ENCODE measurements at places on chromosomes 7 and 10.

DNA sequence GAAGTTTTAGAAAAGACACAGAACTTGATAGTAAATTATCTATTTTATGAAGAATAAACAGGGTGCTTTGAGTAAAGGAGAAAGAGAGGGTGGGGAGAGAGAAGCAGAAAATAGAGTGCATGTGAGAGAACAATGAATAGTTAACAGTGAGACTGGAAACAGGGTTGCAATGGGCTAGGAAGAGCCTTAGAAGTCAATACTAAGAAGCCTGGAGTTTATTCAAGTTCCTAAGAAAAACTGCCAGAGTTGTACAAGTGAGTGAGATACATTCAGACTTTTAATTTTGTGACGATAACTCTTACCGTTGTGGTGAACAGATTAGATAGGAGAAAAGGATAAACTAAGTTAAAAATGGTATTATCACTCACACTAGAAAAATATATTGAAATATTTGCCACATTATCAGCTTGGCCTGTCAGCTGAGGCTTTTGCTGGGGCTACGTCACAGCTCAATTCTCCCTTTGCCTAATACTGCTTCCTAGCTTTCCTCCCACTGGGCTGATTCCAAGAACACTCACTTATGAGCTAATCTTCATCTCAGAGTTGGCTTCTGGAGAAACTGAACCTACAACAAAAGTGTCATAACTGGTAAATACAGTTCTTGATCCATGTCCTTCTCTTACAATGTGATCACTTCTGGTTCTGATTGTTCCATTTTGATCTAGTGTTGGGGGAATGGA lies 92.7 kb downstream of the SEMA3D start:
- DNase-seq: no peak

DNA sequence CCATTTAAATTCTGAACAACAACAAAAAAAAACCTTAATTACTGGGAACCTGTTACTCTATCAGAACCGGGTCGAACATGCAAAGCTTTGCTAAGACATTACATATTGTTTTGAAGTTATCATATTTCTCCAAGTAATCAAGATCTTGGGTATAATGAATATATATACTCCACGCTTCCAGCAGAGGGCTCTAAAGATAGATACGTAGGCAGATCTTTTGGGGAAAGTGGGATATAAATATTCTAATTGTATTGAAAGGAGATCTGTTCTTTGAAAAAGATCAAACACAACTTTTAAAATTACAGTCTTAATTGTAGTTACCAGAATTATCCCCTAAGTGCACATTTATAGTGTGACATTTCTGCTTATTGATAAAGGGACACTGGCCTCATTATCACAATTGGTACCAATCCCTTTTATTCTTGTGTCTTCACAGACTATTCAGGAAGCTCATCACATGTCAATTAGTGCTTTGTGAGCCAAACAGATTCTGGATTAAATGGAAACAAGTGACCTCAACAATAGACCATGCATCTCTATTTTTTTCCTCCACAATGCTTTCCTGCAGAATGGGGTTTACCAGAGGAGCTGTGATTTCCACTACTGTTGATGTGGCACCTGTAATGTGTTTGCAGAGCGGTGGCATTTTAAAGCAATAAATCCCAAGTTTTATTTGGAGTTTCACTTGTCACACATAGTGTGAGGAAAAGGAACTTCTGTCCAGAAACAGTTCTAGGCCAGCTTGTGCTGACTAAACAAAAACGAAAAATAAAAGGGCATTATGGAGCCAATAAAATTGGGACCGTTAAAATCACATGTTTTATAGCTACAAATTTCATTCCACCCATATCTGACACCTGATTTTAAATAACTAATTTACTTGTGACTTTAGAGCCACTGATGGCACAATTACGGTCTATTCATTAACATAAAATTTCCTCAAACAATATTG lies 122.4 kb downstream of the CTTNBP2 start:
- DNase-seq: no peak

GRCh38 chr7:37540917-37541316 lies 92.3 kb upstream of the ELMO1 start:
- no peak for DNase-seq

DNA sequence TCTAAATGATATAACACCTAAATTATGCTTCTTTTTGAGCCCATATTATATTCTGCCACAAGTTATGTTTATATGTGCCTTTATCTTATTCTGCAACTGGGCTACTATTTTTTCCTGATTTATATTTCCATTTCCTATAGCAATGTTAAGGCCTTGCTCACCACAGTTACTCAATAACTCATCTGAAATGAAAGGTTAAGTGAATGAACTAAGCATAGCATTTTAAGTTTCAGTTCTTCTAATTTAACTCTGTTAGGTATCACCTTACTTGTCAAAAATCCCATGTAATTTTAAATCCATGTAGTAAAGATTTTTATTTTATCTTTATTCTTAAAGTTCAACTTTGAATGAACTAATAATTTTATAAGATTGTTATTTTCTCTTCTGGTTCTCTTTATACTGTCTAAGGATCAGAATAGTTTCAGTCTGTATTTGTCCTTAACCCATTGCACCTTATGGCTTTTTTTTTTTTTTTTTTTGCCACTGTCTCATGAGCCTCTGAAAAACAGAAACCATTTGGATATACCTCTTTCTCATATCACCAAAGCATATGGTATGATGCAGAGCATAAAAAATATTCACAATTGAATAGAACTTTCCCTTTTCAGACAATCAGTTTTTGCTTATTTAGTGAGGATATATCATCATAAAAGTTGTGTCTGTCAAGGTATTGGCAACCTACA lies 301.8 kb upstream of the ZWINT start:
- no peak for DNase-seq

- peak; percentile 65 for DNase-seq
These were observed 123.4 kb upstream of the ZNF746 start for GRCh38 chr7:149620961-149621360.

DNA sequence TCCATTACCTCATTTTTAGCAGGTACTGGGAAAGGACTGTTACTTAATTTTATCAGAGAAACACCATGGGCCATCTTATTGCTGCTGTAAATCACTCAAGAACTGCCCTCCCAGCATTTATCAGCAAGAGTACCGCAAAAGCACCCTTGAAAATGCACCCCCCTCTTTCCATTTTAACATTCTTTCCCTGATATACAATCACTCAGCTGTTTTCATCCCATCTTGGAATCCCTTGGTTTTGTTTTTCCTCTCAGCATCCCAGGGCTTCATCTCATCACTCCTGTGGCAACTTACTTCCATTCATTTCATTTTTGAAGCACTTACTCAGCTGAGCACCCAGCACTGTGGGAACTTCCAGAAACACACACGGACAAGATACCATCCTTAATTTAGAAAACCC lies 36.5 kb downstream of the RAPGEF5 start:
- no peak for DNase-seq

GRCh38 chr10:78291722-78292121 lies 258.1 kb downstream of the RPS24 start:
- no peak for DNase-seq

DNA sequence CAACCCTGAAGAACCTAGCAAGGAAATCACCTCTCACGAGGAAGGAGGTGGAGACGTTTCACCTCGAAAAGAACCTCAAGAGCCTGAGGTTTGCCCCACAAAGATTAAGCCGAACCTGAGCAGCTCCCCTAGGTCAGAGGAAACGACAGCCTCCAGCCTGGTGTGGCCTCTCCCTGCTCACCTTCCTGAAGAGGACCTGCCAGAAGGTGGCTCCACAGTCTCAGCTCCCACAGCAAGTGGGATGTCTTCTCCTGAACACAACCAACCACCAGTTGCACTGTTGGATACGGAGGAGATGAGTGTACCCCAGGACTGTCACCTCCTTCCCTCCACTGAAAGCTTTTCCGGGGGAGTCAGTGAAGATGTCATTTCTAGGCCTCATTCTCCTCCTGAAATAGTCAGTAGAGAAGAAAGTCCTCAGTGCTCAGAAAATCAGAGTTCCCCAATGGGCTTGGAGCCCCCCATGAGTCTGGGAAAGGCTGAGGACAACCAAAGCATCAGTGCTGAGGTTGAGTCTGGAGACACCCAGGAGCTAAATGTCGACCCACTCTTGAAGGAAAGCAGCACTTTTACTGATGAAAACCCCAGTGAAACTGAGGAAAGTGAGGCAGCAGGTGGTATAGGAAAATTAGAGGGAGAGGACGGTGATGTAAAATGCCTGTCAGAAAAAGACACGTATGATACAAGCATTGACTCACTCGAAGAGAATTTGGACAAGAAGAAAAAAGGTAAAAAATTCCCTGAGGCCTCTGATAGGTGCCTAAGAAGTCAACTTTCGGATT lies 150.2 kb downstream of the LCOR start:
- DNase-seq: no peak

- DNase-seq: no peak
These were observed 546.5 kb upstream of the SEMA3D start for GRCh38 chr7:85733169-85733915.

- DNase-seq: no peak
These were observed 22.2 kb upstream of the RASSF4 start for GRCh38 chr10:44937196-44938005.

- DNase-seq: no peak
These were observed 126.5 kb upstream of the CHRM2 start for GRCh38 chr7:136741941-136742340.

DNA sequence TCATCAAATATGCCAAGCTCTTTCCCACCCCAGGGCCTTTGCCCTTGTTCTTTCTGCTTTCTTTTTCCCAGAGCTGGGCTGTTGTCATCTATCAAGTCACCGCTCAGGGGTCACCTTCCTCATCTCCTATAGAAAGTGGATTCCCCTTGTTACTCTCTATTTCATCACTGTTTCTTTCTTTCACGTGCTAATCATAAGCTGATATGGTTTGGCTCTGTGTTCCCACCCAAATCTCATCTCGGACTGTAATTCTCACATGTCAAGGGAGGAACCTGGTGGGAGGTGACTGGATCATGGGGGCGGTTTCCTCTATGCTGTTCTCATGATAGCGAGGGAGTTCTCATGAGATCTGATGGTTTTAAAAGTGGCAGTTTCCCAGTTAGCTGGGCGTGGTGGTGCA lies 17.0 kb upstream of the TIAL1 start:
- DNase-seq: no peak

GRCh38 chr10:133379801-133380666 lies 972 bp downstream of the PAOX start:
- DNase-seq: no peak

GRCh38 chr7:50822706-50823105 lies 40.0 kb upstream of the GRB10 start:
- DNase-seq: no peak

DNA sequence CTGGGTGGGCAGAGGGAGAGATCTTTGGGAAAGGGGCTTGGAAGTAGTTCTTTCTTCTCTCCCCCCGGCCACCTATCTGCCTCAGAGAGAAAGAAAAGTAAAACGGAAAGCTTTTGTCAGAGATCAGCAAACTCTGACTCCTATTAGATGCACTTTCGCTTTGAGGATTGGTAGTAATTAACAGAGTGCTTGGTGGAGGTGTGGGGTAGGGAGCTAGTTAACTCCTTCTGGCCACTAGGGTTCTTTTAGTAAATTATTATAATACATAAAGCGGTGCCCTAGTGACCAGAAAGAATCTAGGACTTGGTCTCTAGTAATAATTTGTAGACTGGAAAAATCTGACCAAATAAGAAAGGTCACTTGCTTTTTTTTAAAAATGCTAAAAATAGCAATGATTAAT lies 54.6 kb downstream of the CPVL start:
- no peak for DNase-seq

GRCh38 chr10:133109711-133110110 lies 22.0 kb downstream of the ADGRA1 start:
- DNase-seq: no peak

GRCh38 chr10:17802976-17803375 lies 6.2 kb upstream of the MRC1 start:
- no peak for DNase-seq

DNA sequence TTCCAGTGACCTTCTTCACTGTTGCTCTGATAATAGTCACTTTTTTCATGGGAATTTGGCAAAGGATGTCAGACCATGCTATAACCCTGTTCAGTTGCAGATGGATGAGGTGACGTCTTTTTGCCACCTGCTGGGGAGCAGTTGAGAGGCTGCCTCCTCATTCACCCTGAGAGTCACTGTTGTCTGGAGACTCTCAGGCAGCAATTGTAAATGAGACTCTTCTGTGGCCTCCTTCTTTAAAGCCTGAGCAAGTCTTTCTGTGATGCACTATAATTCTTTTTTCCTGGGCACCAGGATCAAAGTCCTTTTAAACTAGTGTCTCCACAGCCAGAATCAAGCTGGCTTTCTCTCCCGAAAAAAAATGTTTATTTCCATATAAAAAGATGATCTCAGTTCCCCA lies 345.1 kb downstream of the ARL4A start:
- no peak for DNase-seq

- DNase-seq: no peak
These were observed 8.8 kb downstream of the ARID5B start for GRCh38 chr10:61910226-61910805.

- DNase-seq: no peak
These were observed 138.4 kb downstream of the BICC1 start for GRCh38 chr10:58651040-58651439.

DNA sequence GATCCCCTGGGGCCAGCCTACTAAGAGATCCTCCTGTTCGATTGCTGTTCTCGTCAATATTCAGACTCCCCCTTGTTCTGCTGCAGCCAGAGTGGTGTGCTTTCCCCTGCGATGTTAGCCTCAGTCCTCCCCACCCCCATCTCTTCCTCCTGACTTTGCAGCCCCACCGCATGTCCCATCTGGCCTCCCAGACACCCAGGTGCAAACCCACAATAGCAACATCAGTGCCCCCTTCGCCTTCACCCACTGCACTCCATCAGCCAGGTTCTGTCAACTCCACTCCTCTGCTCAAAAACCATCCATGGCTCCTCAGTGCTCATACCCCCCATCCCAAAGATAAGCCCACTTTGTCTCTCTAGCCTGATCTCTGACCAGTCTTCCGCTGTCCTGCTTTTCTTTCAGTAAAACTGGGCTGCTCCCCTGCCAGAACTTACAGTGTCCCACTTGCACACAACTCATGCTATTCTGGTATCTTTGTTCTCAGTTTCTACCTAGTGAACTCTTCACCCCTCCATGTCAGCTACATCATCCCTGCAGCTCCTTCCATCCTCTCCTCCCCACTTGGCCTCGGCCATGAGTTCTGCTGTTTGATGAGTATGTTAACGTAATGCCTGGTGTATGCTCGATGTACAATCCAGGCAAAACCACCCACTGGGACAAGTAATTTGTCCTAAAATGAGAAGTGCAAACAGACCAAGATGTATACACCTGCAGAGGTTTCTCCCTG lies 26.6 kb downstream of the COL13A1 start:
- DNase-seq: no peak

Data from activated naive CD4-positive, alpha-beta T cell treated with Interleukin-2 at 50 U/mL for 16 hours (primary cell).